Natural killer cell (primary cell): ENCODE measurements at places on chromosomes 1 and 21. TPM values are rescaled to one million over a fixed set of nuclear protein-coding genes. Genes with fewer than 3 reads are reported as not detected.
A peak's percentile ranks its signal among the peaks of the same experiment; 100 is the strongest.

GCSAML gene
- 62.1 TPM for total RNA-seq

REN gene
- total RNA-seq = not detected

OSBPL9 gene
- 53.0 TPM for total RNA-seq

ETV3L gene
- not detected for total RNA-seq

ZBED6 gene
- total RNA-seq = 41.3 TPM

SPRR1A gene
- not detected for total RNA-seq

S100A7A gene
- total RNA-seq = not detected

DNA sequence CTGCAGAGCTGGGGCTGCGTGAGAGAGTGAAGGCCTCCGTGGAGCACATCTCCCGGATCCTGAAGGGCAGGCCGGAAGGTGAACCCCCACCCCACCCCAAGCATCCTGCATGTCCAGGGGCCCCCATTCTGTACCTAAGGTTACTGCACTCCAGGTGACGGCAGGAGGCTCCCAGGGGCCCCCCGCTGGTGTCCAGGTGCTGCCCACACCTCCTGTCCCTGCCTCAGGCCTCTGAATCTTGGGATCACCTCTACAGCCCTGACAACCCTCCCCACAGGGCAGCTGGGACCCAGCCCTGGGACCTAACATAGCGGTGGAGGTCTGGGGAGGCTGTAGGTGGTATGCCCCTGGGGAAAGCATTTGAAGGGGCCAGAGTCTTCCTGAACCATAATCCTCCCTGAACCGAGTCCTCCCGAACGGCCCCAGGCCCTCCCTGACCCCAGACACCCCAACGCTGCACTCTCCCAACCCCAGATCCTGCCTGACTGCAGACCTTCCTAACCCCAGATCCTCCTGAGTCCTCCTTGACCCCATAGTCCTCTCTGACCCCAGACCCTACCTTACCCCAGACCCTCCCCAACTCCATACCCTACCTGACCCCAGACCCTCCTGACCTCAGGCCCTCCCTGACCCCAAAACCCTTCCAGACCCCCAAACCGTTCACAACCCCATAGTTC is 33.5 kb downstream of the TRIM11 start:
- no peaks in the 10 kb centered on the region for H3K27me3 ChIP-seq
- no peak overlapping the region for H3K4me3 ChIP-seq
- no peak for DNase-seq
- peaks cover 2% of the 10 kb centered on the region for H3K4me1 ChIP-seq
- H3K27ac ChIP-seq = no peak overlapping the region
- no peaks in the 10 kb centered on the region for H3K36me3 ChIP-seq

GRCh38 chr1:56045477-56045876 is 533.9 kb downstream of the PLPP3 start:
- H3K27me3 ChIP-seq = no peaks in the 10 kb centered on the region
- no peaks in the 10 kb centered on the region for H3K36me3 ChIP-seq
- H3K27ac ChIP-seq = no peak overlapping the region
- H3K4me1 ChIP-seq = no peaks in the 10 kb centered on the region

- H3K4me1 ChIP-seq = peaks cover 81% of the 10 kb centered on the region
- H3K4me3 ChIP-seq = peak overlapping the region; percentile 97
- H3K27ac ChIP-seq = peak overlapping the region; percentile 99
- DNase-seq = peak; percentile 79
- peaks cover 43% of the 10 kb centered on the region for H3K36me3 ChIP-seq
These were observed 2.0 kb downstream of the EFHD2 start for GRCh38 chr1:15411593-15412137.

DNA sequence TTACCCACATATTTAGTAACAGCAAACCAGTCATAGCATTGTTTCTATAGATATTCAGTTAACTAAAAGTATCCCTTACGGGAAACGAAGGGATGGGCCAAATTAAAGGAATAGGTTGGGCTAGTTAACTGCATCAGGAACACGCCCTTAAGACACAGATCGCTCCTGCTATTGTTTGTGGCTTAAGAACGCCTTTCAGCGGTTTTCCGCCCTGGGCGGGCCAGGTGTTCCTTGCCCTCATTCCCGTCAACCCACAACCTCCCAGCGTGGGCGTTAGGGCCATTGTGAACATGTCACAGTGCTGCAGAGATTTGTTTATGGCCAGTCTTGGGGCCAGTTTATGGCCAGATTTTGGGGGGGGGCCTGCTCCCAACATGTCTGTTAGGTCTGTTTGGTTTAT is 14.7 kb downstream of the TNFRSF18 start:
- no peaks in the 10 kb centered on the region for H3K4me1 ChIP-seq
- H3K27me3 ChIP-seq = no peaks in the 10 kb centered on the region
- H3K4me3 ChIP-seq = no peak overlapping the region
- no peak for DNase-seq
- no peak overlapping the region for H3K27ac ChIP-seq

GRCh38 chr1:20445956-20446355 is 40.1 kb downstream of the CAMK2N1 start:
- no peaks in the 10 kb centered on the region for H3K36me3 ChIP-seq
- H3K27me3 ChIP-seq = no peaks in the 10 kb centered on the region
- no peak overlapping the region for H3K4me3 ChIP-seq

- H3K27ac ChIP-seq = no peak overlapping the region
- no peak overlapping the region for H3K4me3 ChIP-seq
- no peaks in the 10 kb centered on the region for H3K36me3 ChIP-seq
- no peaks in the 10 kb centered on the region for H3K27me3 ChIP-seq
- peaks cover 8% of the 10 kb centered on the region for H3K4me1 ChIP-seq
These were observed 32.0 kb downstream of the NTPCR start for GRCh38 chr1:232982238-232982944.

- H3K27me3 ChIP-seq = no peaks in the 10 kb centered on the region
- H3K36me3 ChIP-seq = no peaks in the 10 kb centered on the region
- DNase-seq = no peak
- H3K27ac ChIP-seq = no peak overlapping the region
- no peak overlapping the region for H3K4me3 ChIP-seq
- no peaks in the 10 kb centered on the region for H3K4me1 ChIP-seq
These were observed 35.3 kb downstream of the CLCA4 start for GRCh38 chr1:86582161-86582560.

- H3K27me3 ChIP-seq = no peaks in the 10 kb centered on the region
- H3K27ac ChIP-seq = no peak overlapping the region
- no peak overlapping the region for H3K4me3 ChIP-seq
- DNase-seq = peak; percentile 82
- H3K4me1 ChIP-seq = peaks cover 67% of the 10 kb centered on the region
These were observed 40.6 kb downstream of the MAPKAPK2 start for GRCh38 chr1:206725109-206725963.

GRCh38 chr1:87226341-87226760 is 102.3 kb upstream of the LMO4 start:
- H3K36me3 ChIP-seq = no peaks in the 10 kb centered on the region
- H3K4me3 ChIP-seq = no peak overlapping the region

DNA sequence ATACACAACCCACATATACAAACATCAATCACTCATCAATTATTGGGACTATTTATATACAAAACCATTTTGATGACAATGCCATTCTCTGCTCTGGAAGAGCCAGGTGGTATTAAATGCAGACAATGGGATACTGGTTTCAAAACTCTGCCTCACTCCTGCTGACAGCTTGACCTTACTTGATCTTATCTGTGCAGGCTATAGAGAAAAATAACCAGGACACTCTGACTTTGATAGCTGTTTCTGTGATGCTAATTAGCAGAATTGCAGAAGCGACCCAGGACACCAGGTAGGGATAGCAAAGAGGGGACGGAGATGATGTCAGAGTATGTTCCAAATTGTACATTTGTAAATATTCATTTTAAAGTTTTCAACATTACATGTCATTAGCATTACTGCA is 89.5 kb downstream of the OLFM3 start:
- no peak for DNase-seq
- no peaks in the 10 kb centered on the region for H3K36me3 ChIP-seq
- no peaks in the 10 kb centered on the region for H3K27me3 ChIP-seq

DNA sequence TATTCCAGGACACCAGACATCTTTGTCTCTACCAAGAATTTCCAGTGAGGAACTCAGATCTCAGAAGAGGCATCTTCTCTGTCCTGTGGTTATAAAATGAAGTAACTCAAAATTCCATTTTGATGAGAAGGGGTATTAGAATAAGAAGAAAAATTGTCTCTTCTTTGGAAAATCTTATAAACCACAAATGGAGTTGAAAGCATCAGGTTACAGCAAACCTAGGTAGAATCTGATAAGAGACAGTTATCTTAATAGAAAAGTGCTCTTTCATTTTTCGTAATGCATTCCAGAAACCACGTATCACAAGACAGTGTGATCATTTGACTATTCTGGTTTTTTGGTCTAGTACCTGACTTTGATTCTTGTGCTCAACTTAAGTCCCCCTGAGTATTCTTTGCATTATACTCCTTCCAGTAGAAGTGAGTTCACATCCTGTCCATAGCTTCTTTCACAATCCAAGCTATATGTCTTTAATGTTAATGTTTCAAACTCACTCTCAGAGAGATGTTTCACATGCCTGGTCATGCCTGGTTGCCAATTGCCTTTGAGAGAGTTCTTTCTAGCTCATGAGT is 120.9 kb upstream of the PRDX6 start:
- DNase-seq = no peak
- H3K4me3 ChIP-seq = no peak overlapping the region
- peaks cover 3% of the 10 kb centered on the region for H3K4me1 ChIP-seq
- no peaks in the 10 kb centered on the region for H3K36me3 ChIP-seq
- no peaks in the 10 kb centered on the region for H3K27me3 ChIP-seq
